GM12892 (cell line): ENCODE measurements at places on chromosomes 1 and 21.

DNA sequence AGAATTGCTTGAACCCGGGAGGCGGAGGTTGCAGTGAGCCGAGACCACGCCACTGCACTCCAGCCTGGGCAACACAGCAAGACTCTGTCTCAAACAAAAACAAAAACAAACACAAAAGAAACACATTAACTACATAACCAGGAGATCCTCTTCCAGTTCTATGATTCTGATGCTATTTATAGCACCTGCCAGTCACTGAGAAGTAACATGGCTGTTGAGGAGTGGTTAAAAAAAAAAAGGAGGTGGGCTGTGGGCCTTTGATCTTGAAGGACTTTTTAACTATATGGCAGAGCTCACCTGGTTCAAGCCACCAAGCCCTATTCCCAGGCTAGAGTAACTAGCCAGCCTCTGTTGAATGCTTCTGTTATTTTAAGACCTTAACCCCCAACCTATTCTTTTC, 148.8 kb downstream of the ZBTB18 start:
- no peak for DNase-seq

GRCh38 chr1:11935057-11935412, 518 bp downstream of the PLOD1 start:
- DNase-seq: no peak

DNA sequence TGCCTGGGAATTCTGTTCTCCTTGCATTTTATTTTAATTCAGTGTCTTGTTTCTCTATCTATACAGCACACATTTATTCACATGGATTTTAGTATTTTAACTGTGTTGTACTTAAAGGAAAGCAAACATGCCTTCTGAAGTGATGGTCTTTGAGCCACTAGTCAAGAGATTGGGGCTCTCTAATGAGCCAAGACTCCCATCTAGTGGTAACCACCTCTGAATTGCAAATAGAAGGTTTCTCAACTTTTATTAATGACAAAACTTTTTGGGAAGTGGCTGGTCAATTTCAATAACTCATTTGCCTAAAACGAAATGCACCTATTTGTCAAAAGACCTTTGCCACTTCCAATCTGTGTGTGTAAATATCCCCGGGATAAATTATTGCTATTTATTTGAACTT, 199.6 kb downstream of the LTN1 start:
- no peak for DNase-seq

GRCh38 chr1:66273656-66274055, 260.3 kb upstream of the SGIP1 start:
- DNase-seq: no peak

DNA sequence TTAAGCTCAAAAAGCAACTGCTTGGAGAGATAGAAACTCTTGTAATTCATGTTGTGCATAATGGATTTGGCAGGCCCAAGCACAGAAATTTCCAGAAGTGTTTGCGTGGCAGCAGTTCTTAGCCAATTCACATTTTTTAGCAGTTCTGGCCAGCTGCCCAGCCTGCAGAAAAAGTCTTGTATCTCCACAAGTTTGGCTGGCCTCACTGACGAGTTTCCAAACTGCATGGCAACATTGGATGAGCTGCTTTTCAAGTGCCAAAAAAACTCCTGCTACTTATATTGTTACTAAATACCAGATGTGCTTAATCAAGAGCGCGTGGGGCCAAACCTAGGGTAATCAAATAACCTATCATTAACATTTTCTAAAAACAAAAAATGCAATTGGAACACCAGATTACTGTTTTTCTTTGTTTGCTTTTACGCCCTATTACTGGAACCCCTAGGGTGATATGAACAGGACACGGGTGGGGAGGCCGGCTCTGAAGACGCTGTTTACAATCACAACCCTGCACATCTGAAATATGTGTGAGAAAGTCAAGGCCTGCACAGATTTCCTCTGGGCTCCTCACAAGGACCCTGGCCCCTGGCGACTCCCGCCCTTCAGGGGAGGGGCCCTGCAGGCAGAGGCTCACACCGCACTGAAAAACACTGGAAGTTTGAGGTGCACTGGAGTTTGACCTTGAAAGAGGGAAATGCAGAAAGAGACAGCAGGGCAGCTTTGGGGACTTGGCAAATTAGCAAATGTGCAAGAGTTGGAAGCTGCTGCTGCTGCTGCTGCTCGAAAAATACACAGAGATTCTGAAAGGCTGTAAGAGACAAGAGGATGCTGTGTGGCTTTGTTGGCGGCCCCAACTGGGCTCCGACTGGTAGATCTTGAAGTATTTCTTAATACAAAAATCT, 55.2 kb upstream of the TARBP1 start:
- DNase-seq: no peak

DNA sequence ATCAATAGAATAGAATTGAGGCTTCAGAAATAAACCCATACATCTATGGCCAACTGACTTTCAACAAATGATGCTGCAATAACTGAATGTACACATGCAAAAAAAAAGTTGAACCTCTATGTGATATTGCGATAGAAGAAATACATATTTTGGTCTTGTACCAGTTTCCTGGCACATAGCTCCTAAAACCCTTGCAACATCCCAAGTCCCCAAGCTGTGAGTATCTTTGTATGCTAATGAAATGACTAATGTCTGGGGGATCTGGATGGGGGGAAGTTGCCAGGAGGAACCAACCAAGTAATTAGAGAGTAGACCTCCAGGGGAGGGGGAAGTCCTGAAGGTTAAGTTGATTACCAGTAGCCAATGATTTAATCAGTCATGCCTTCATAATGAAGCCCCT, 24.4 kb downstream of the BLZF1 start:
- no peak for DNase-seq

DNA sequence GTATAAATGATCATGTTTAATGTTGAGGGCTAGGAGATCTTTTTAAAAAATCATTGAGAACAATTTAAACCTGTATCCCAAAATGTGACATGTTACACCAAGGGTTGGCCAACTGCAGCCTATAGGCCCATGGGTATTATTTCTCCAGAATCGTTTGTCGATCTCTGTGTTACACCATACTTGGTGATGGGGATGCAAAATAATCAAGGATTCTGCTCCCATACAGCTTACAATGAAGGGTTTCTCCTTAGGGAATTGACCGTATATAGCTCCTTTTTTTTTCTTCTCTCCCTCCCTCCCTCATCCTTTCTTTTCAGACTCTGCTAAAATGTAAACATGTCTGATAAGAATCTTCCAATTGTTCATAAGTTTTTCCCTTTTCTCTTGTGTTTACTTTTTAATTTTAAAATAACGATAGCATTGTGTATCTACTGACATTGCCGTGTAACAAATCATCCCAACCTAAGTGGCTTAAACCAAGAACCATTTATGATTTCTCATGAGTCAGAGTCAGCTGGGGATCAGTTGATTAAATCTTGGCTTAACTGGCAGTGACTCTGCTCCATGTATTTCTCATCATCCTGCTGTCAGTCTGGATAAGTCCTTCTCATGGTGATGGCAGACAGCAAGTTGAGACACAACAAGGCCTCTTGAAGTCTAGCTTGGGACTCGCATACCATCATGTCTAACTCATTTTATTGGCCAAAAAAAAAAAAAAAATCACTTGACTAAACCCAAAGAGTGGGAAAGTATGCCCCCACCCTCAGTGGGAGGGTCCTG, 48.0 kb downstream of the MARK1 start:
- no peak for DNase-seq

GRCh38 chr1:1274299-1274930, 761 bp upstream of the UBE2J2 start:
- no peak for DNase-seq

GRCh38 chr21:41361786-41362604, at the start of gene MX2:
TSS of gene MX2 (plus strand) at chr21:41362027. CDS start at chr21:41376907, 14,880 bp downstream.
- DNase-seq: peak; percentile 44
